CD4-positive, alpha-beta T cell (primary cell): ENCODE measurements at places on chromosomes 1 and 21. TPM values are rescaled to one million over a fixed set of nuclear protein-coding genes. Genes with fewer than 3 reads are reported as not detected.

The GSTM5 gene
- total RNA-seq = 0.36 TPM

The VASH2 gene
- total RNA-seq = 0.11 TPM

GRCh38 chr1:43147625-43148327 is 24.3 kb downstream of the EBNA1BP2 start:
- no peaks in the 10 kb centered on the region for H3K36me3 ChIP-seq
- H3K27ac ChIP-seq = no peak overlapping the region
- H3K4me1 ChIP-seq = peaks cover 8% of the 10 kb centered on the region

DNA sequence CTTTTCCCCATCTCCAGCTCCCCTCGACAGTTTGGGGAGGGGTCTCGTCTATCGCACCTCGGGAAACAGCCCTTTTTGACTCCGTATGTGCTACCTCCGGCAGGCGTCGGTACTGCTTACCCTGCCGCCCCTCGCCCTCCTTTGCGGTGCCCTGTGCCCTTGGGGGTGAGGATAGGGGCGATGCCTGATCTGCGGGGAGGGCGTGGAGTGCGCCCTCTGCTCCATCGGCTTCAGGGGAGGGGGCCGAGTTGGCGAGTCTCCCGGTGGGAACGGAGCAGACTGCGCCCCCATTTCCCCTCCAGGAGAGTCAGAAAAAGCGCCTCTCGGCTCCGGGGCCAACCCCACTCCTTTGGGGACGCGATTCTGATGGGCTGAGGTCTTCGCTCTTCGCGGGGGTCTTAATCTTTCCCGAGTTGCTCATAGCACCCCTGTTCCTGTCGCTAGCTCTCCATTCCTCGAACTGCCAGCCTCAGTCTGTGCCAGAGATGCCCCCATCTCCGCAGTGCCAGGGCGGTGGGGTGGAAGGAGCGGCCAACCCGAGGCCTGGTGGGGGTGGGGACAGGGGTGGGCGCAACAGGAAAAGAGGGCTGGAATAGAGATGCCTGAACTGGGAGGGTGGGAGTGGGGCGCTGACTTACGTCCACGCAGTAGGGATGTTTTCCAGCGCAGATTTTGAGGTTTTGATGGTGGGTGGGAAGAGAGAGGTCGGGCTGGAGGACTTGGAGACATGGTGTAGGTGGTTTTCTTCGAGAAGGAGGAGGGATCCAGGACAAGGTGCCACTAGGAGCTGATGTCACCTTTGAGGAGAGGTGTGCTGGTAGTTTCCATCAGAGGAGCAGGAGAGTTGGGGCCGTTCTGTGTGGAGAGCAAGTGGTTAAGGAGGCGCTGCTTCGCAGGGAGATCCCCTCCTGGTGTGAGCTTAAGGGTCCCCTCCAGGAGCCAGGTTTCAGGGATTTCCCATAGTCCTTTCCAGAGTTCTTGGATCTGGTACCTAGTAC is 674 bp downstream of the PPFIA4 start:
- peaks cover 14% of the 10 kb centered on the region for H3K36me3 ChIP-seq
- DNase-seq = no peak
- H3K27ac ChIP-seq = no peak overlapping the region
- H3K4me3 ChIP-seq = peak overlapping the region; percentile 89

GRCh38 chr1:16143566-16144324 is 12.1 kb downstream of the EPHA2 start:
- H3K4me1 ChIP-seq = peaks cover 9% of the 10 kb centered on the region
- H3K27ac ChIP-seq = no peak overlapping the region
- DNase-seq = no peak
- H3K4me3 ChIP-seq = no peak overlapping the region
- H3K27me3 ChIP-seq = no peaks in the 10 kb centered on the region

GRCh38 chr1:228347181-228347580 is 59.5 kb downstream of the TRIM11 start:
- H3K27ac ChIP-seq = no peak overlapping the region
- no peak overlapping the region for H3K4me3 ChIP-seq
- no peaks in the 10 kb centered on the region for H3K36me3 ChIP-seq
- H3K4me1 ChIP-seq = no peaks in the 10 kb centered on the region
- no peak for DNase-seq

GRCh38 chr1:201127755-201128455 is 921 bp upstream of the ASCL5 start:
- DNase-seq = no peak
- no peaks in the 10 kb centered on the region for H3K4me1 ChIP-seq
- H3K27ac ChIP-seq = no peak overlapping the region
- no peaks in the 10 kb centered on the region for H3K36me3 ChIP-seq
